ENCODE measurements at places on chromosomes 3 and 15.

DNA sequence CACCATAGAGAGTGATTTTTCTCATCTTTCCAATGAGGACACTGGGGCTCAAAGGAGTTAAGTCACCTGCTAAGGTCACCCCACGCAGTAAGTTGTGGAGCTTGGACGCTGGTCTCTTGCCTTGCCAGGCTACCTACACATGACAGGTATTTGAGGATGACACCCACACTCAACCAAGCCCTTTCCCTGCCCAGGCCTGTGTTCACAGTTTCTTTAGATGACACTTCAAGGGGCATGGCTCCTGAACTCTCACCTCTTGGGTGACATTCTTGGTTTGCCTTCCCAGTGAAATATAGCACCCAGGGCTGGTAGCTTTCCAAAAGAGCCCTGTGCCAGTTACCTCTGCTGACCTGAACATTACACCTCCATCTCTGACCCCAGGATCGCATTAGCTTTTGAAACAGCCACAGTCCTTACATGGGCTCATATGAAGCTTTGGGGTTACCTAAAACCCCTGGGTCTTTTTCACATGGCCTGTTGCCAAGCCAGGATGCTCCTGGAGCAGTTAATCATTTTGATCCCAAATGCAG lies 148.0 kb downstream of the RPLP1 start:
- peaks cover 75% of the 10 kb centered on the region for H3K27me3 ChIP-seq
- no peaks in the 10 kb centered on the region for H3K36me3 ChIP-seq
- H3K4me3 ChIP-seq: no peak overlapping the region
- DNase-seq: no peak
- H3K27ac ChIP-seq: no peak overlapping the region

GRCh38 chr3:53880396-53881345 lies 1.3 kb downstream of the ACTR8 start:
- H3K36me3 ChIP-seq: peaks cover 11% of the 10 kb centered on the region
- peak overlapping the region; percentile 94 for H3K4me3 ChIP-seq
- H3K4me1 ChIP-seq: peaks cover 24% of the 10 kb centered on the region
- peak overlapping the region; percentile 95 for H3K27ac ChIP-seq
- no peak for DNase-seq
- H3K27me3 ChIP-seq: no peaks in the 10 kb centered on the region

- no peaks in the 10 kb centered on the region for H3K27me3 ChIP-seq
- no peaks in the 10 kb centered on the region for H3K36me3 ChIP-seq
- H3K4me1 ChIP-seq: no peaks in the 10 kb centered on the region
Observed at GRCh38 chr3:128394033-128394432, 72.7 kb downstream of the DNAJB8 start.

DNA sequence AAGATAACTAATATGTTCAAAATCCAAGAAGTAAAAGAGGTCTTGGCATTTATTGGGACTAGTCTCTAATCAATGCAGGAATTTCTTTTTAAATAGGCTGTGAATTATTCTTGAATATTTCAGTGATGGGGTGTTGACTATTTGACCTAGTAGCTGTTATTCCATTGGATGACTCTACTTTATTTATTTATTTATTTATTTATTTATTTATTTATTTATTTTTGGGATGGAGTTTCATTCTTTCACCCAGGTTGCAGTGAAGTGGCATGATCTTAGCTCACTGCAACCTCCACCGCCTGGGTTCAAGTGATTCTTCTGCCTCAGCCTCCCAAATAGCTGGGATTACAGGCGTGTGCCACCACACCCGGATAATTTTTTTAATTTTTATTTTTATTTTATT lies 1227.8 kb downstream of the ZPLD1 start:
- H3K4me1 ChIP-seq: no peaks in the 10 kb centered on the region
- no peaks in the 10 kb centered on the region for H3K27me3 ChIP-seq
- DNase-seq: no peak
- H3K36me3 ChIP-seq: no peaks in the 10 kb centered on the region

DNA sequence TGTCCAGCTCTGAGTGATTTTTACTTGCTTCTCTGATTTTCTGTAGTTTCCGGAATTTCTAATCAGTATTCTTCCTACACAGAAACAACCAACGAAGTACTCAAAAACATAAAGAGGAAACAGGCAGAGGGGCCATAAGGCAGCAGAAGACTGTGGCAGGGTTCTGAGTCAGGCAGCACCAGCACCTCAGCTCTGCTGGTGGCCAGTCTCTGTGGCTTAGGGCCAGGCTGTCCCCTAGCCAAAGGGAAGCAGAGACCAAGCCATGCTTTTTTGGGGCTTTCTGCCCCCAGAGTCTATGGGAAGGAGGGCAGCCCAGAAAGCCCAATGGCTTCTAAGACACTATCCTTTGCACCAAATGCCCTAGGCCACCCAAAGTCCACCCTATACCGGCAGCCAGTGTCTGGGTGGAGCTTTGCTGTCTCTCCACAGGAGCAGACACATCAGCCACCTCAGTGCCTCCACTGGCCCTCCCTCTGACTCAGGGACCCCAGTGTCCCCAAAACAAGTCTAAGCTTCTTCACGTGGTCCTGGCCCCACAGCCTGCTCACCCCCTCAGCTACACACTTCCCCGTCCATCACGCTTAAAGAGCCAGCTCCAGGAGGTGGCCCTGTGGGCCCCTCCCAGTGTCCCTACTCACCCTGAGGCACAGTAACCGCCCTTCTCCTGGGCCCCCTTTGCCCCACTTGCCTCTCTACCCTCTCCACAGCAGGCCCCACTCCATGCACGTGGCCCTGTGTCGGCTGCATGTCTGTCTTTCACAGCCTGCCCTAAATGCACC lies 46.2 kb downstream of the CCDC12 start:
- peaks cover 80% of the 10 kb centered on the region for H3K4me1 ChIP-seq
- H3K36me3 ChIP-seq: peaks cover 3% of the 10 kb centered on the region
- H3K27me3 ChIP-seq: no peaks in the 10 kb centered on the region
- peak overlapping the region; percentile 86 for H3K27ac ChIP-seq

GRCh38 chr15:44435893-44436667 lies 8.7 kb downstream of the CTDSPL2 start:
- peaks cover 30% of the 10 kb centered on the region for H3K36me3 ChIP-seq
- no peak overlapping the region for H3K4me3 ChIP-seq
- DNase-seq: no peak
- no peak overlapping the region for H3K27ac ChIP-seq
- no peaks in the 10 kb centered on the region for H3K27me3 ChIP-seq

- DNase-seq: no peak
- no peaks in the 10 kb centered on the region for H3K4me1 ChIP-seq
- no peak overlapping the region for H3K4me3 ChIP-seq
- H3K27me3 ChIP-seq: no peaks in the 10 kb centered on the region
- no peak overlapping the region for H3K27ac ChIP-seq
Observed at GRCh38 chr3:132285620-132285945, 31.6 kb upstream of the ACP3 start.

GRCh38 chr3:193729601-193730000 lies 136.6 kb downstream of the OPA1 start:
- no peak overlapping the region for H3K27ac ChIP-seq
- no peak for DNase-seq
- no peaks in the 10 kb centered on the region for H3K27me3 ChIP-seq

DNA sequence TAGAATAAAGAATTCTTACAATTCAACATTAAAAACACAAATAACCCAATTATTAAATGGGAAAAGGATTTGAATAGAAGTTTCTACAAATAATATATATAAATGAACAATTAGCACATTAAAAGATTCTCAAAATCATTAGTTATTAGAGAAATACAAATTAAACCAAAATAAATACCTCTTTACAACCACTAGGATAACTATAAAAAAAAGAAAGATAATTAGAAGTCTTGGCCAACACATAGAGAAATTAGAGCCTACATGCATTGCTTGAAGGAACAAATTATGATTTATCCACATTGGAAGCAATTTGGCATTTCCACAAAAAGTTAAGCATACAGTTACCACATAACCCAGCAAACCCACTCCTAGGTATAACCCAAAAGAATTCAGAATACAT lies 502.3 kb upstream of the UBE2E2 start:
- H3K36me3 ChIP-seq: no peaks in the 10 kb centered on the region
- H3K27me3 ChIP-seq: no peaks in the 10 kb centered on the region
- H3K27ac ChIP-seq: no peak overlapping the region
- no peak for DNase-seq
- H3K4me3 ChIP-seq: no peak overlapping the region
- H3K4me1 ChIP-seq: no peaks in the 10 kb centered on the region

- H3K27ac ChIP-seq: no peak overlapping the region
- no peaks in the 10 kb centered on the region for H3K36me3 ChIP-seq
- DNase-seq: no peak
Observed at GRCh38 chr3:159418571-159419526, 569.8 kb upstream of the IL12A start.

- no peak overlapping the region for H3K27ac ChIP-seq
- no peak for DNase-seq
- H3K27me3 ChIP-seq: no peaks in the 10 kb centered on the region
Observed at GRCh38 chr3:161413855-161414210, 42.5 kb upstream of the SPTSSB start.

DNA sequence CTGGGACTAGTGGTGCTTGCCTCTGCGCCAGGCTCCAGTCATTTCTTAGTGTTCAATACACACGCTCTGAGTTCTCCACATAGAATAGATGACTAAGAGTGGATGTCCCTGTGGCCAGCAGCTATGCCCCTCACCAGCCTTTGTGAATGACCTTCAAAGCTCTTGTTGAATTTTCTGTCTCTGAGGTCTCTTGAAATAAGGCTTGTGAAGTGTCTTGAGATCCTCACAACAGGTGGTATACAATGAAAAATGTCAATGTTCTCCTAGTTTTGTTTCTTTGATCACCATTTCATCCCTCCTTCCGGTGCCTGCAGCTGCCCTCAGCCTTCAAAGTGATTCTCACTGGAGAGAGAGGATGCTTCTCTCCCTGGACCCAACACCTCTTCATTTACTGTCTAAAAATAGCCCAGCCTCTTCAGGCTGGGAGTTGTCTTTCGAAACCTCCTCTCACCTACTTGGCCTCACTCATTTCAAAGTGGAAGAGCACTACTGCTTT lies 5.4 kb downstream of the MAPKBP1 start:
- no peaks in the 10 kb centered on the region for H3K36me3 ChIP-seq
- no peak overlapping the region for H3K4me3 ChIP-seq
- peak overlapping the region; percentile 66 for H3K27ac ChIP-seq
- peaks cover 60% of the 10 kb centered on the region for H3K4me1 ChIP-seq

DNA sequence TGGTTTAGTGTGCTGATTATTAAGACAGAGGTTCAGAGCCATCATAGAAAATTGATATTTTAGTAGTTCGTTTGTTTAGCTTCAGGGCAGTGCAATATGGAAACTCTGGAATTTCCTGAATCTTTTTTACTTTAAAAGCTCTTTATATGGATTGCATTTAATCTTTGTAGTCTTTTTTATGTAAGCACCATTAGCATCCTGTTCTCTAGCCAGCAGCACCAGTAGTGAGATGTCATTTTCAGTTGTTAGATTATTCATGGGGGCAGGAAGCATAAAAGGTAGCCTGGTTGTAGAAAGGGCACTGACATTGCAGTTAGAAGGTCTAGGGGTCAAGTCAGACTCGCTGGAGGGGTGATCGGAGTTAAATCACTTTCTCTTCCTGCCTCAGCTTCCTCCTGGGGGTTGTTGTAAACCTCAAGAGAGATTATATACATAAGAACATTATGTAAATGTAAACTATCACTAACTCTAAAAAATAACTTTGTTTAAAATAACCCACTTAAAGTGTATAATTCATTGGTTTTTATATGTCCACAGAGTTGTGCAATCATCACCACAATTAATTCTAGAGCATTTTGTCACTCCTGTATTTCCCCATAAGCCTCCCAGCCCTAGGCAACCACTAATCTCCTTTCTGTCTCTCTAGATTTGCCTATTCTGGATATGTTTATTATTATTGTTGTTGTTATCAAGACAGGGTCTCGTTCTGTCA lies 31.4 kb upstream of the ITPKA start:
- H3K4me3 ChIP-seq: no peak overlapping the region
- no peaks in the 10 kb centered on the region for H3K27me3 ChIP-seq
- H3K27ac ChIP-seq: no peak overlapping the region
- H3K36me3 ChIP-seq: peaks cover 11% of the 10 kb centered on the region
- H3K4me1 ChIP-seq: no peaks in the 10 kb centered on the region
- no peak for DNase-seq

GRCh38 chr3:31004025-31004678 lies 109.7 kb upstream of the GADL1 start:
- DNase-seq: no peak
- H3K4me3 ChIP-seq: no peak overlapping the region
- H3K27ac ChIP-seq: no peak overlapping the region
- H3K27me3 ChIP-seq: no peaks in the 10 kb centered on the region
- H3K4me1 ChIP-seq: no peaks in the 10 kb centered on the region

- H3K4me1 ChIP-seq: no peaks in the 10 kb centered on the region
- H3K36me3 ChIP-seq: no peaks in the 10 kb centered on the region
- no peak overlapping the region for H3K4me3 ChIP-seq
- no peak for DNase-seq
Observed at GRCh38 chr15:42595626-42596240, 20.3 kb downstream of the STARD9 start.

DNA sequence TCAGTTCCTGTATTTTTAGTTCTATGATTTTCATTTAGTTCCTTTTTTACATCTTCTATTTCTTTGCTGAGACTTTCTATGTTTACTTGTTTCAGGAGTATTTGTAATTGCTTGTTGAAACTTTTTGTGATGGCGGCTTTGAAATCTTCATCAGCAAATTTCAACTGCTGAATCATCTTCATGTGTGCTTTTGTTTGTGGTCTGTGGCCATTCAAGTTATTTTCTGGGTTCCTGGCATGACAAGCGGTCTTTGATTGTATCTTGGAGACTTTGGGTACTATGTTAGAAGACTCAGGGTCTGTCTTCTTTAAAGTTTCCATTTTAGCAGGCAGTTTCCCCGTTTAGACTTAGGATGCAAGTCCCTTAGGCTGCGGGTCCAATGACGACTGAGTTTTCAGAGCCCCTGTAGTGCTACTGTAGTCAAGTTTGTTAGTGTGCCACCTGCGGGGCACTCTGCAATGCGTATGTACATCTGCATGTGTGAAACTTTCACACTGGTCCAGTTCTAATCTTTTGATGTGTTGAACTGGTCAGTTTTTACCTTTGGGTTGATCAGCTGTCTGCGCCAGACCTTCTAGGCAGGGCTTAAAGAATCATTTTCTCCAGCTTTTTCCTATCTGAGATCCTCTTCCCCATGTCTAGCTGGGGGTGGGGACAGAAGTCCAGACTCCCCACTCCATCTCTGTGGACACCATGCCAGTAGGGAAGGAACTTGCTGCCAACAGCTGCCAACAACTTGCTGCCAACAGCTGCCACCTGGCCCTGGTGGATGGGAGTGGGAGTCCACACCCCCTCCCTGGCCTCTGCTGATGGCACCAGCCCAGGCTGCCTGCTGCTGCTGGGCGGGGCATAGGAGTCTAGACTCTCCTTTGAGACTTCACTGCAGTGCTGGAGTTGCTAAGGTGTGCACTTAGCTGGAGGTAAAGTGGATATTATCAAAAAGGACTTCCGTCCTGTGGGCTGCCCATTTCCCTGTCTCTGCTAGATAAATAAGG lies 190.9 kb downstream of the TJP1 start:
- H3K36me3 ChIP-seq: no peaks in the 10 kb centered on the region
- H3K27ac ChIP-seq: no peak overlapping the region
- peaks cover 46% of the 10 kb centered on the region for H3K27me3 ChIP-seq
- no peak for DNase-seq
- no peaks in the 10 kb centered on the region for H3K4me1 ChIP-seq
- H3K4me3 ChIP-seq: no peak overlapping the region

Data from esophagus squamous epithelium (tissue), 5 donors.